ENCODE measurements at places on chromosomes 2 and 18. TPM values are rescaled to one million over a fixed set of nuclear protein-coding genes. Genes with fewer than 3 reads are reported as not detected.

SERPINB3 gene
- not detected for total RNA-seq

ATOH8 gene
- 25.8 TPM for total RNA-seq

MYCN gene
- 8.7 TPM for total RNA-seq

PARD6G gene
- 20.3 TPM for total RNA-seq

GRCh38 chr2:209086761-209087160 lies 337.1 kb upstream of the MAP2 start:
- H3K4me3 ChIP-seq, result no peak overlapping the region
- no peak for DNase-seq
- H3K4me1 ChIP-seq, result no peaks in the 10 kb centered on the region
- no peaks in the 10 kb centered on the region for H3K27me3 ChIP-seq

DNA sequence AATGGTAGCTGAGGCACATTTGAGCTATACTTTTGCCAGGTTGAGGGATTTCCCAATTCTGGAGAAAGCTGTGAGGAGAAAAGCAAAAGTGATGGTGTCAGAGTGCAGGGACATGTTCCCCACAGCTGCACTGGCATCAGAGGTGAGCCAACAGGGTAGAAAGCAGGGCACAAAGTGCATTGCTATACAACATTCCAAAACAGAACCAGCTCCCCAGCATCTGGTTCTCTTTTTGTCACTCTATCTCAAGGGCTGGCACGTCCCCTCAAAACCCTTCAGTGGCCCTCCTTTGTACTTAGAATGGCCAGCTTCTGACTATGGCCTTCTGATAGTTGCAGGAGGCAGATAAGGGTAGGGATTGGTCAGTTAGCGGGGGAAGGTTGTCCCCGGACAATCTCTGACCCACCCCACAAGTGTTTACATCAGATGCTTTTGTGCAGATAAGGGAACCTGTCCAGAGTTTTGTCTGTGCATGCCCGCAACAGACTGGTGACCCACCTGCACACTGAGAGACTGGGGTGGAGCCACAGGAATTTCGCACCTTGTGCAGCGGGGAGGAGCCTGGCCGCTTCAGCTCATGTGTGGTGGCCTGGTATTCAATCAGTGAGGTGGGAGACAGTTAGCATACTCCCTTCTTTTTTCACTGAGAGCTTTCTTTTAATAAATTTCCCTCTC lies 31.0 kb upstream of the TMEM17 start:
- H3K36me3 ChIP-seq, result no peaks in the 10 kb centered on the region
- DNase-seq, result no peak
- no peaks in the 10 kb centered on the region for H3K27me3 ChIP-seq
- no peak overlapping the region for H3K27ac ChIP-seq
- no peak overlapping the region for H3K4me3 ChIP-seq
- no peaks in the 10 kb centered on the region for H3K4me1 ChIP-seq

GRCh38 chr2:27736031-27736889 lies 35.3 kb upstream of the MRPL33 start:
- no peak for DNase-seq
- H3K4me1 ChIP-seq, result peaks cover 13% of the 10 kb centered on the region
- H3K27me3 ChIP-seq, result no peaks in the 10 kb centered on the region

GRCh38 chr18:46009125-46009840 lies 42.2 kb upstream of the EPG5 start:
- DNase-seq, result no peak
- H3K27ac ChIP-seq, result no peak overlapping the region
- H3K27me3 ChIP-seq, result no peaks in the 10 kb centered on the region
- no peak overlapping the region for H3K4me3 ChIP-seq
- H3K4me1 ChIP-seq, result no peaks in the 10 kb centered on the region

DNA sequence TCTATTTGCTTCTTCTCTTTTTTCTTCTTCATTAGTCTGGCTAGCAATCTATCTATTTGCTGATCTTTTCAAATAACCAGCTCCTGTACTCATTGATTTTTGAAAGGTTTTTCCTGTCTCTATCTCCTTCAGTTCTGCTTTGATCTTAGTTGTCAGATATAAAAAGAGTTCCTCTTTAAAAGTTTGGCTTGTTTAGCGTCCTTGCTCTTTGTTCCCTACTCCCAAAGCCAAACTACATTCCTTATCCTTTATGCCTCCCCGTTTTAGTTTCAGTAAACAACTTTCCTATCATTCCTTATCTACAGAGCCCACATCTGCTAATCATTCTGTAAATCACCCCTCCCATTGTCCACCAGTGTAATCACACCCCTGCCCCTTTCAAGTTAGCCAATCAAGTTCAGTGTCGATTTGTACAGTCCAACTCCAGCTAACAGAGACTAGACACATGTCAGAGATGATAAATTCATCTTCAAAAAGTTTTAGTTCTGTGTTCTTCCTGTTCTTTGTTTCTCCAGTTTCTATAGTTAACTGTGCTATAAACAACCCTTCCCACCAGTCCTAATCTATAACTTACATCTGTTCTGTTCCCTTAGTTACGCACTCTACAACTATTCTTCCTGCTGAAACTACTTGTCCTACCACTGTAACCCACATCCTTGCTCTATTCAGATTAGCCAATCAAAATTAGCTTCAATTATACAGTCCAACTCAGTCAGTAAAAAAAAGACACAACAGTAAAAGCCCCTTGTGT lies 44.4 kb downstream of the TFPI start:
- no peaks in the 10 kb centered on the region for H3K4me1 ChIP-seq
- no peak overlapping the region for H3K27ac ChIP-seq
- H3K36me3 ChIP-seq, result no peaks in the 10 kb centered on the region
- no peak overlapping the region for H3K4me3 ChIP-seq
- no peak for DNase-seq
- no peaks in the 10 kb centered on the region for H3K27me3 ChIP-seq
